ENCODE measurements at places on chromosomes 7 and 10.

GRCh38 chr7:70034999-70035398, 436.7 kb downstream of the AUTS2 start:
- no peak for DNase-seq

DNA sequence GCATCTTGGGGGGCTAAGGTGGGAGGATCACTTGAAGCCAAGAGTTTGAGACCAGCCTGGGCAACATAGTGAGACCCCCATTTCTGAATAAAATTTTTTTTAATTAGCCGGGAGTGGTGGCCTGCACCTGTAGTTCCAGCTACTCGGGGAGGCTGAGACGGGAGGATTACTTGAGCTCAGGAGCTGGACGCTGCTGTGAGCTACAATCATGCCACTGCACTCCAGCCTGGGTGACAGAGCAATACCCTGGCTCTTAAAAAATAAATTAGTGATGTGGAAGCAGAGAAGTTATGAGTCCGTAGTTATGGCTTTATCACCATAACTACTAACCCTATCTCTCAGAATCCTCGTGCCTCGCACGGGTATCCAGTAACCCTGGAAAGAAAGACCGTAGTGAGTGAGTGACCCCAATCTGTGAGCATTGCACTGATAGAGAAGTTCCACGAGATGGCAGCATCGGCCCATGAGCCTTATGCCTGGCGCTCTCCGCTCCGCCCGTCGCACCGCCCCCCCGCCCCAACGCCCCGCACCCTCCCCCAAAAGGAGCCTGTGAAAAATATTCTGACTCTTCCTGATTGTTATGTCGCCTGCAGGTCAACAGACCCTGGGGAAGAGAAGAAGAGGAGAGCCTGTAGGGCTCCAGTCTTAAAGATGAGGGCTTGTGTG, 4.9 kb upstream of the SLC29A3 start:
- peak; percentile 27 for DNase-seq

DNA sequence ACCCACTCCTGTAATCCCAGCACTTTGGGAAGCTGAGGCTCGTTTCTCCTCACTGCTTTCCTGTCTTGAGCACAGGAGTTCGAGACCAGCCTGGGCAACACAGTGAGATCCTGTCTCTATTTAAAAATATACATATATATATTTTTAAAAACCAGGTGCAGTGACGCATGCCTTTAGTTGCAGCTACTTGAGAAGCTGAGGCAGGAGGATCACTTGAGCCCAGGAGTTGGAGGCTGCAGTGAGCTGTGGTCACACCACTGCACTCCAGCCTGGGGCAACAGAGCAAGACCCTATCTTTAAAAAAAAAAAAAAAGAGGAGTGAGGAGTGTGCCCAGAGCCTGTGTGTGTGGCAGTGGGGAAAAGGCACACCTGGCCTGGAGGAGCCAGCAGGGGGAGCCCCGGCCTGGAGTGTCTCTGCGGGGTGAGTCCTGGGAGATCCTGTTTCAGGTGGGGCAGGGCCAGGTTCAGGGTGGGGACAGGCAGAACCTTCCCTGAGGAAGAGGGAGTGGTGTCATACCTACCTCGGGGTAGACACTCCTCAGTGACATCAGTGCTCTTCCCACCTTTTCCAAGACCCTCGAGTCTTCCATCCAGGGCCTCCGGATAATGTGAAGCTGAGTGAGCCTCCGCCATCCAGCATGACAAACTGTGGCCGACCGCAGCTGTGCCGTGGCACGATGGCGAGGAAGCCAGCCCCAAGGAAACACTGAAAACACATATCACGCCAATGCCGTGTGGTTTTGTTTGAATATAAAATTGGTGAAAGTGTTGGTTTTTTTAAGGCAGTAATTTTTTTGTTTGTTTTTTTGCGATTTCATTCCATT, 9.0 kb upstream of the ARPC1B start:
- DNase-seq = peak; percentile 58

GRCh38 chr7:154304231-154304630, 252.0 kb downstream of the DPP6 start:
- no peak for DNase-seq

Measured in T-helper 1 cell (primary cell).